ENCODE measurements at places on chromosomes 2 and 18. TPM values are rescaled to one million over a fixed set of nuclear protein-coding genes. Genes with fewer than 3 reads are reported as not detected.

ING5 gene
- 31.8 TPM for total RNA-seq

IL36RN gene
- not detected for total RNA-seq

PDCD1 gene
- not detected for total RNA-seq

CCDC150 gene
- 11.3 TPM for total RNA-seq

CCBE1 gene
- 69.4 TPM for total RNA-seq

PCARE gene
- total RNA-seq, result not detected

LAMA1 gene
- 3.6 TPM for total RNA-seq

Data from smooth muscle cell of trachea (primary cell).